Tibial nerve (tissue), 4 donors: ENCODE measurements at places on chromosomes 16 and 17. TPM values are rescaled to one million over a fixed set of nuclear protein-coding genes. Genes with fewer than 3 reads are reported as not detected.
A peak's percentile ranks its signal among the peaks of the same experiment; 100 is the strongest.

The PLA2G10 gene
- not detected for total RNA-seq

The TBC1D3C gene
- total RNA-seq: not detected

The TAC4 gene
- total RNA-seq: not detected

The AIPL1 gene
- total RNA-seq: not detected

The MSLN gene
- total RNA-seq: not detected

The KRTAP4-1 gene
- total RNA-seq: not detected

The RHBDL3 gene
- total RNA-seq: not detected

The NOXO1 gene
- 3.9 TPM for total RNA-seq

DNA sequence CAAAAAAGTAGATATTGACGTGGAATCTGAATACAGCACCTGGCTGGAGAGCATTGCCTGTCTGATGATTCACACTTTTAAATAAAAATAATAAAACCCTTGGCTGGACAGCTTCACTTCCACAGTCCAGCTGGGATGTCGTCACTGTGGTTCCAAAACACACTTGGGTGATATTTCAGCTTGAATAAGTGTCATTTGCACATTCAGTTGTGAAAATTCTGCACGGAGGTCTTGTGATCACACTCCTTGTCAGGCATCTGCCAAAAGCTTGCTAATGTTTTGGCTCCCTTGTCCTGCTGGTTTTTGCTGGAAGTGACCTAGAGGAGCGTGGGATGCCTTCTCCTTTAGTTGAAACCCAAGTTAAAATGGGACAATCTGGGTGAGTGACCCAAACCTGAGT lies 60.7 kb downstream of the PCTP start:
- H3K27me3 ChIP-seq: no peaks in the 10 kb centered on the region
- no peak for DNase-seq

DNA sequence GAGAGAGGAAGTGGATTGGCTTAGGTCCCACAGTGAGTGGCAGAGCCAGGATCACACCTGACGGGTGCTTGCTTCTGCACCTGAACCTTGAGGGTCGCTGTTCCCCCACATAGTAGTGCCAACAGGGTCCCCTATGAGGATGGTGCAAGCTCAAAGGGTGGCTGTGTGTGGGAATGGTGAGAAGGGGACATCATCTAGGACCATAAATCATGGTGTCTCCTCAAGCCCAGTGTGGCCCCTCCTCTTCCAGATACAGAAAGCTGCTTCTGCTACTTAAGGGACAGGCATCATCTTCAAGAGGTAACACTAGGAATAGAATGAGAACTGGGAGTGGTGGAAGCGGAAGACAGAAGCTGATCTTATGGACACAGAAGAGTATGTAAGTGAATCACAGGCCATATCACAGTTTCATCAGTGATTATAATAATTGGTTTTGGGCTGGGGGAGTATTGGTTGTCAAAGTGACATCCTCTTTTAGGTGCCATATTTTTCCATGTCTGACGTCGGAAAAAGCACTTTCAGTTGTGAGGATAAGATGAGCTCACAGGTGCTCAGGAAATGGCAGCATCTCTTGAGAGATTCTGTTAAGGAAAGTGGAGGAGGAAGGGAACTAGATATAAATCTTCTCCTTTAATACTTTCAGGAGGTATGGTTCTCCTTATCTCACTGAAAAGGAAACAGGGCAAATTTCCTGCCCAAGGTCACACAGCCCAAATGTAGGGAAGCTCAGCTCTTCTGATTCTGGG lies 83.2 kb upstream of the HNF1B start:
- H3K36me3 ChIP-seq: no peaks in the 10 kb centered on the region
- no peak overlapping the region for H3K27ac ChIP-seq
- no peaks in the 10 kb centered on the region for H3K27me3 ChIP-seq
- no peak for DNase-seq

DNA sequence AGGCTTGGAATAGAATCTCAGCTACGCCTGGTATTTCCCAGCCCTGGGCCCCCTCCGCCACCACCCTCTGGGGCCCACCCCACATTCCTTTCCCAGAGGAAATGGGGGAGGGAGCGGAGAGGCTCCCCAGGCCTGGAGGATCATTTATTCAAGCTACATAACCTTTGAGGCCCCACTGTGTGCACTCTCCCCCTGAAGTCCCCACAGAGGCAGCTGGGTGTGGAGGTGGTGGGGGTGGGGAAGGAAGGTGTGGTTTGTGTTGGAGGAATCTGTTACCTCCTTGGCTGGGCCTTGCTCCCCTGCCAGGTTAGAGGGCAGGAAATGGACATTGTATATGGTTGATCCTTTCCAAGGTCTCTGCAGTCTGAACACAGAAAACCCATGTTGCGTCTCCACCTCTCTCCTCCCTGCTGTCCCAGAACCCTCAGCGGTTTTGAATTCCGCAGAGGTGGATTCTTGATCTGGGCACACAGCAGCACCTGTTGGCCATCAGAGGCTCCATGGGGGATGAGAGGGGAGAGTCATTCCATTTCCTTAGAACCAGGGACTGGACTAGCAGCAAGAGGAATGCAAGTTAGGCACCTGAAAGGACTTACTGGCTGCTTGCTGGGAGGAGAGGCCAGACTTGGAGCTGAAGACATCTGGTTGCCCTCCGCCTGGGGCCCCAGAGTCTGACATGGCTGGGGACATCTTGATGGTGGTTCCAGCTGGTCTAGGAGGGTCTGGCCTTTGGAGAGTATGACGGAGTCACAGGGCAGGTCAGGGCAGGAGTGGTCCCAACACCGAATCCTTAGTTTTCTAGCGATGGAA lies 23.0 kb downstream of the ARHGAP23 start:
- H3K4me1 ChIP-seq: peaks cover 87% of the 10 kb centered on the region
- no peak overlapping the region for H3K4me3 ChIP-seq
- peak overlapping the region; percentile 93 for H3K27ac ChIP-seq
- DNase-seq: no peak
- H3K36me3 ChIP-seq: no peaks in the 10 kb centered on the region
- H3K27me3 ChIP-seq: no peaks in the 10 kb centered on the region

GRCh38 chr17:59538195-59538909 lies 27.1 kb upstream of the DHX40 start:
- DNase-seq: no peak
- no peaks in the 10 kb centered on the region for H3K36me3 ChIP-seq
- no peaks in the 10 kb centered on the region for H3K27me3 ChIP-seq
- H3K4me3 ChIP-seq: no peak overlapping the region
- no peaks in the 10 kb centered on the region for H3K4me1 ChIP-seq
- H3K27ac ChIP-seq: no peak overlapping the region

DNA sequence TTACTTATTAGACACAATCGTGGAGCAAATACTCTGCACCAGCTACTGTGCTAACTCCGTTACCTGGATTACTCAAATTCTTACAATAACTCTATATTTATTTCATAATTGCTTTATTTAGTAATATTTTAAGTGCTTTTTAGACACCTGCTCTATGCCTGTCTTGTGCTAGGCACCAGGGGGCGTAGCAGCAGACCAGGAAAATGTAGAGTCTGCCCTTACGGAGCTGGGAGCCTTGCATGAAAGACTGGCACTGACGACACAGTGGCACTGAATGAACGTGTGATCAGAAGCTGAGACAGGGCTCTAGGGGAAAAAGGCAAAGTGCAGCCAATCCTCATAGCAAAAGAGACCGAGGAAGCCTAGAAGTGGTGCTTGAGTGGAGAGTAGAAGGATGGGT lies 486.5 kb downstream of the CDH13 start:
- no peak for DNase-seq
- no peaks in the 10 kb centered on the region for H3K36me3 ChIP-seq
- H3K4me1 ChIP-seq: no peaks in the 10 kb centered on the region
- no peak overlapping the region for H3K4me3 ChIP-seq
- H3K27ac ChIP-seq: no peak overlapping the region
- H3K27me3 ChIP-seq: no peaks in the 10 kb centered on the region

DNA sequence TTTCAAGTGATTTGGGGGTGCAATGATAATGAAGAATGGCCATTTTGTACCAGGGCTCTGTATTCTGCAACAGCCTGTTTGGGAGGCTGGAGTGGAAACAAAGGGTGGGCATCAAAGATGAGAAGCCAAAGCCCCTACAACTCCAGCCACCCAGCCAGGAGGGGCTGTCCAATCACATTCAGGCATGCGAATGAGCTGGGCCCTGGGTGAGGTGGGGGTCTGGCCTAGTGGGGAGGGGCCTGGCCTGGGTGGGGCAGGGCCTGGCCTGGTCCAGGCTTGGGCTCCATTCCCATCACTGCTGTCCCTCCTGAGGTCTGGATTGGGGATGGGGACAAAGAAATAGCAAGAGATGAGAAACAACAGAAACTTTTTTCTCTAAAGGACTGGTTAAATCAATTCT lies 6.4 kb downstream of the AOC3 start:
- no peak for DNase-seq
- H3K4me1 ChIP-seq: no peaks in the 10 kb centered on the region
- H3K27me3 ChIP-seq: no peaks in the 10 kb centered on the region

DNA sequence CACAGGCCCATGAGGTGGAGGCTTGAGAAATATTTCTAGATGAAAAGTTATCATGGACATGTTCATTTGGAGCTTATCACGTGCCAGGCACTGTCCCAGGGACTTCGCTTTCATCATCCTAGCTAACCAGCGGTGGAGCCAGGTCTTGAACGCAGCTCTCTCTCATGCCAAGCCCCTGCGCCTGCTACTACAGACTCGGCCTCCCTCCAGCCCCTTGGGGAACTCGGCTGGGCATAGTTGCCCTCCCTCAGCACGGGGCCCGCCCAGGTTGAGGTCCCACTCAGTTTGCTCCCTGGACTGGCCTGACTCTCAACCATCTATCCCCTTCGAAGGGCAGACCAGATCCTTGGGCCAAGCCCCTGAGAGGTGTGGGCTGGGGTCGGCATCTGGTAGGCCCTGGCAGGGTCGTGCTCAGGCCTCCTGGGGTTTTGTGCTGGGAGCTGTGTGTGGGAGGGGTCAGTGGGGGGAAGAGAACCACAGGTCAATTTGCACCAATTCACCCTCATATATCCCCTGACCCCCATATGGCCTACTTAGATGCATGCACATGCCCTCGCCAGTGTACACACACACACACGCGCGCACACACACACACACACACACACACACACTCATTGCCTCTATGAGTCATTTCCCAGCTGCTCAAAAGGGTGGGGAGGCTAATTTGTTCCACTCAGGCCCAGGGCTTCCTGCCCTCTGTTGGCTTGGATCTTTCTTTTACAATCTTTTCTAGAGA lies 12.1 kb upstream of the SCN4A start:
- no peak overlapping the region for H3K4me3 ChIP-seq
- H3K4me1 ChIP-seq: no peaks in the 10 kb centered on the region
- H3K27me3 ChIP-seq: no peaks in the 10 kb centered on the region
- H3K27ac ChIP-seq: peak overlapping the region; percentile 68
- no peak for DNase-seq

DNA sequence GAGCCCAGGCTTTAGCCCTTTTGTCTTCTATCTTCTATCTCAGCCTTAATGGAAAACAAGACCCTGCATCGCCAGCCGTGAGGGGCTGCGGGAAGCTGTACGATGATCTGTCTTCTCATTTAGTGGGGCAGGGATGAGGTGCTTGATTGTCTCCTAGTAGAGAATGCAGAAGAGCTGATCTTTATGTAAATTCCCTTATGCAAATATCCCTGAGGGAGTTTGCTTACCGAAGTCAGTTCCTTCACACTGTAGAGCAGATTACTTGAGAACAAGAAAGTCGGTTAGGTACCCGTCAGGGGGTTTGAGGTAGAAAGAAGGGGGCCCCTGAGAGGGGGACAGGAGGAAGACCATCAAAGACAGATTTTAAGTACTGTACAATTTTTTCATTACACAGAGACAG lies 66.2 kb downstream of the IRF8 start:
- H3K27me3 ChIP-seq: no peaks in the 10 kb centered on the region
- H3K36me3 ChIP-seq: no peaks in the 10 kb centered on the region
- no peak overlapping the region for H3K27ac ChIP-seq
- DNase-seq: no peak
- no peak overlapping the region for H3K4me3 ChIP-seq
- H3K4me1 ChIP-seq: no peaks in the 10 kb centered on the region

- H3K27ac ChIP-seq: peak overlapping the region; percentile 78
- DNase-seq: peak; percentile 52
- H3K4me3 ChIP-seq: no peak overlapping the region
- no peaks in the 10 kb centered on the region for H3K36me3 ChIP-seq
These were observed 11.2 kb downstream of the CHD9NB start for GRCh38 chr16:53041320-53042051.

DNA sequence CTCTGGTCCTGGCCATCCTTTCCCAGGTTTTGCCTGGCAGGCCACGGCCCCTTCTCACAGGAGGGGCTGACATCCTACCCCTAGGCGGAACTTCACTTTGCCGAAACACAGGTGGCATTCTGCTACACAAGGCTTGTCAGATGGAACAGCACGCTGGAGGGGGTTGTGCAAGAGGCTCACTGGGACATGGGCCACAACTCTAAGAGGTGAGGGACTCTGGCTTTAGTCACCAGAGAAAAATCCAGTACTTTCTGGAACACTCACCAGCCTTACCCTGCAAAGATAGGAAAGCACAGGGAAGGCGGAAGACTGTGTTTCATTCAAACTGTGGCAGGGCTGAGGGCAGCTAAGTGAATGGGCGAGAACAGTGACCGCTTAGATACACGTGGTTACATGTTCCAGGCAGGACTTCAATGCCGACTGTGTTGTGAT lies 18.3 kb downstream of the CDC42EP4 start:
- peaks cover 67% of the 10 kb centered on the region for H3K4me1 ChIP-seq
- peak overlapping the region; percentile 85 for H3K27ac ChIP-seq
- H3K27me3 ChIP-seq: no peaks in the 10 kb centered on the region
- H3K4me3 ChIP-seq: no peak overlapping the region
- DNase-seq: peak; percentile 42
- H3K36me3 ChIP-seq: no peaks in the 10 kb centered on the region

- DNase-seq: no peak
- H3K4me1 ChIP-seq: no peaks in the 10 kb centered on the region
- no peaks in the 10 kb centered on the region for H3K27me3 ChIP-seq
- H3K36me3 ChIP-seq: no peaks in the 10 kb centered on the region
- no peak overlapping the region for H3K27ac ChIP-seq
These were observed 157.3 kb downstream of the CDH13 start for GRCh38 chr16:82783933-82784572.

GRCh38 chr16:67931712-67932461 lies at the start of gene CTRL:
Gene CTRL, minus strand, starts transcription at chr16:67931862. Its CDS starts 10 bp downstream, at chr16:67931852.
- no peaks in the 10 kb centered on the region for H3K27me3 ChIP-seq
- H3K4me3 ChIP-seq: no peak within 1 kb of the TSS
- peaks cover 13% of the 10 kb centered on the region for H3K4me1 ChIP-seq

DNA sequence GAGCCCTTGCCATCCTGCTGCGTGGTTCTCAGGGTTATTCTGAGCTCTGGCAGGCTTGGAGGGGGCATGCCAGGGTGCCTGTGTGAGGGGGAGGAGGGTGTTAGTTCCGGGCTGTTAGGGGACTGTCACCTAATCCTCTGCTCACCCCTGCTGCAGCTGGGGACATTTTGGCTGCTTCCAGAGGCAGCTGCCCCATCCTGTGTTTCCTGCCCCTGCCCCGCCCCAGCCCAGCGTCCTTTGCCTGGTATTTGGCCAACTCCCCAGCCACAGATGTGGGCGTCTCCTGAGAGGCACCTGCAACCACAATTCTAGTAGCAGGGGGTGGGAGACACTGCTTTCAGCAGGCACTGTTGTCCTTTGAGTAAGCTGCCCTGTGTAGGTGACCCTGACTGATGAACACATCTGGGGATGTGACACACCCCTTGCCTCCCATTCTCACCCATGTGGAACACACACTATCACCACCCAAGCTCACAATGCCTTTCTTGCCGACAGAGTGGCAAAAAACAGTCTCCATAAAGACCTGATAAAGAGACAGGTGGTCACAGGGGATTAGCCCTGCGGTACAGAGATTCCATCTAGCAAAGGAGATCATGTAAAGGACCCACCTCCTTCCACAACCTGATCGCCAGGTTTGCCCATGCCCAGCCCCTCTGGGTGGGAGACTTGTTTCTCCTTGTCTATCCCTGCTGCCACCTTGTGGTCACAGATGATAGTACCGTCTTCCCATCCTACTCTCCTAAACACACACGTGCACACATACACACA lies at the start of gene CHRNE:
Gene CHRNE, minus strand, starts transcription at position 48 of the 768 bp plus-strand sequence. Its CDS starts 35 bp downstream, at position 13.
- H3K27me3 ChIP-seq: no peaks in the 10 kb centered on the region
- H3K4me1 ChIP-seq: peaks cover 54% of the 10 kb centered on the region
